ENCODE measurements at places on chromosomes 1 and 21.

DNA sequence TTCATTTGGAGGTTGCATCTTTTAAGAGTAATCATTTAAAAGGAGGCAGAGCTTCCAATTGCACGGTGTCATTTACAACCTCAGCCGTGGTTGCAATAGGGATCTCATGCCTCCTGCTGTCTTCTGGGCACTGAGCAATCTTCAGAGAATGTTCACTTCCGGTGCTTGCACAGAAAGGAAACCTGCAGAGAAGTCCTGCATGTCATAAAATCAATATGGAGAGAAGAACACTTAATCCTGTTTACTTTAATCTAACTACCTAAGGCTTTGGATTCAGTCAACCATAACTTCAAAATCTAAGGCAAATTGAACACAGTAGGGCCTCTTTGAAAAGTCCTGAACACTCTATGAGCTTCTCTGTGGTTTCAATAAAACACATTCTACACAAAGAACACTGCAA, 11.3 kb upstream of the MAP10 start:
- peak; percentile 91 for DNase-seq

- DNase-seq: no peak
Measured at GRCh38 chr1:207459008-207459407, 4.9 kb downstream of the CR2 start.

DNA sequence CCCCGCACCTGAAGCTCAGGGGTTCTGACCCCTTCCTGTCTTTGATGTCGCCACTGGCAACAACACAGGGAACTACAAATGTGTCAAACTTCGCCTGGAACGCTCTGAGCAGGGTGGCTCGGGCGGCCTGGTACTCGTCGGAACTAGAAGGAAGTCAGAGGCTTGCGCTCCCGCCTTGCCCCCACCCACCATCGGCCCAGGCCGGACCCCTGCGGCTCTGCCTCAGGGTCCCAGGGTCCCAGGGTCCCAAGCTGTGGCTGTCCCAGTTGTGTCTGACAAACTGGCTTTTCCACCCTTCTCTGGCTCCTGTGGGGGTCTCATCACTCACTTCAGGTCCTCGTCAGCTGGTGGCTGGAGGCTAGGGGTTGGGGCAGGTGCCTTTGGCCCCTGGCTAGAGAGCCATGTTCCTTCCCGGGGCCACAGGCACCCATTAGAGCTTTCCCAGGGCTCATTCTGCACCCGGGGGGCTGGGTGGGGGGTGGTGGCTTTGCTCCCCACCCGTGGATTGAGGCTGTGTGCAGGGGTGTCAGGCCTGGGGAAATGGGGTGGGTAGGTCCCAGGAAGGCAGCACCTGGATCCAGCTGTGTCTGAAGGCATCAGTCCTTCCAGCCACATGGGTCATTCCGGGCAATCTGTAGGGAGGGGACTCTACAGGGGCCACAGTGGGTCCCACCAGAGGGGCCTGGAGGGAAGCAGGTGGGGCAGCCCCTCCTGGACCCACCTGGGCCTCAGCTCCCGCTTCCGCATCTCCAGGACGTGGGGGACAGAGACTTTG, 8.0 kb upstream of the TMEM52 start:
- no peak for DNase-seq

GRCh38 chr1:200929530-200930278, 35.0 kb downstream of the INAVA start:
- no peak for DNase-seq

- DNase-seq: no peak
Measured at GRCh38 chr21:45123440-45123839, 49.1 kb downstream of the ADARB1 start.

DNA sequence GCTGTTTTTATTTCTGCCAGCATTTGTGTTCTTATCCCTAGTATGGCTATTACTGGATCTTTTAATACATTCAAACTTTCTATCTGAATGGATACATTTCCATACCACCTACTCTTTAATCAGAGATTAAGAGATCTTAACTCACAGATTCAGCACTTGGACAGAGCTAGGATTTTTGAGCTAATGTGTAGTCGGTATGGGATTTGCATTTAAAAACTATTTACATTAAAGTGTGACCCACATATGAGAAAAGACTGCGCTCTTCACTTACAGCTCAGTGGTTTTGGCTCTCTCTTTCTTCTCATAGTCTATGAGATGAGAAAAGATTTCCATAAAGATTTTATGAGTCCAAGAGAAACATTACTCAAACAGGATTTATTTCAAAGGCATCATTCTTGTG, 16.4 kb downstream of the HMGB4 start:
- DNase-seq: no peak

DNA sequence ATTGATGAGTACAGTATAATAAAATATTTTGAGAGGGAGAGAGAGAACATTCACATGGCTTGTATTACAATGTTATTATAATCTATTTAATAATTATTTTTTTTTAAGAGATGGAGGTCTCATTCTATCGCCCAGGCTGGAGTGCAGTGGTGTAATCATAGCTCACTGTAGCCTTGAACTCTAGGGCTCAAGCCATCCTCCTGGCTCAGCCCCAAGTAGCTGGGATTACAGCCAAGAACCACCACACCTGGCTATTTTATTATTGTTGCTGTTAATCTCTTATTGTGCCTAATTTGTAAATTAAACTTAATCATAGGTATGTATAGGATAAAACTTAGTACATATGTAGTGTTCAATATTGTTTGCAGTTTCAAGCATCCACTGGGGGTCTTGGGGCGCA, 57.8 kb downstream of the HS2ST1 start:
- no peak for DNase-seq

- no peak for DNase-seq
Measured at GRCh38 chr1:196423612-196424011, 184.6 kb downstream of the KCNT2 start.

DNA sequence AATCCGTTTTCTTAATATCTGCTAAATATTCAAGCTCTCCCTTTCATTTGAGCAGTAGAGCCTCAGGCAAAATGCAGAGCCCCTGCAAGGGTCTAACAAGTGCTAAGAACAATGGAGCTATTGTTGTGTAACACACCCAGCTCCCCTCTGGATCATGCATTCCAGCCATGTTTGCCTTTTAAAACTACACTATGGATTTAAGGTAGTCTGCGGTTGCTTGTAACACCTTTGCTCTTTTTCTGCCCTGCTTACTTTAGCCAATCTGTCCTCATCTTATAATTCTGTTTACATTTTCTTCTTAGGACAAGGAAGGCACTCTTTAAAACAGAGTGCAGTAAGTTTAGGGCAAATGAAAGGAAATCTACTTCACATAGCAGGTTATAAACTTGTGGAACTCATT, 60.0 kb upstream of the C1orf105 start:
- DNase-seq: peak; percentile 48

DNA sequence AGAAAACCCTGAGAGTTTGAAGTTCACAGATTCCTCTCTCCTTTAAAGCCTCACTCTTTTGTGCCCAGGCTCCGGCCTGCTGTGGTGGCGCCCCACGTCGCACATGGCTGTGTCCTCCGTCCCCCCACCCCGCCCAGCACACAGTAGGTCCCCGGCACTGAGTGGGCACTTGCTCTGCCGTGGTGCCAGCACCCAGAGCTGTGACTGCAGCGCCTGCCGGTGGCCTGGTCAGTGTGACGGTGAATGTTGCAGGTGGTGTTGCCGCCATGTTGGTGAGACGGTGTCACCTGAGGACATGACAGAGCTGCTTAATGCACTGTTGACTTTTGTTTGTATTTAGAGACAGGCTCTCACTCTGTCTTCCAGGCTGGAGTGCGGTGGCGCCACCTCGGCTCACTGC, 3.4 kb downstream of the ATAD3C start:
- DNase-seq: no peak
